Posterior cingulate gyrus (tissue), 11 donors: ENCODE measurements at places on chromosomes 12 and 14.
A peak's percentile ranks its signal among the peaks of the same experiment; 100 is the strongest.

DNA sequence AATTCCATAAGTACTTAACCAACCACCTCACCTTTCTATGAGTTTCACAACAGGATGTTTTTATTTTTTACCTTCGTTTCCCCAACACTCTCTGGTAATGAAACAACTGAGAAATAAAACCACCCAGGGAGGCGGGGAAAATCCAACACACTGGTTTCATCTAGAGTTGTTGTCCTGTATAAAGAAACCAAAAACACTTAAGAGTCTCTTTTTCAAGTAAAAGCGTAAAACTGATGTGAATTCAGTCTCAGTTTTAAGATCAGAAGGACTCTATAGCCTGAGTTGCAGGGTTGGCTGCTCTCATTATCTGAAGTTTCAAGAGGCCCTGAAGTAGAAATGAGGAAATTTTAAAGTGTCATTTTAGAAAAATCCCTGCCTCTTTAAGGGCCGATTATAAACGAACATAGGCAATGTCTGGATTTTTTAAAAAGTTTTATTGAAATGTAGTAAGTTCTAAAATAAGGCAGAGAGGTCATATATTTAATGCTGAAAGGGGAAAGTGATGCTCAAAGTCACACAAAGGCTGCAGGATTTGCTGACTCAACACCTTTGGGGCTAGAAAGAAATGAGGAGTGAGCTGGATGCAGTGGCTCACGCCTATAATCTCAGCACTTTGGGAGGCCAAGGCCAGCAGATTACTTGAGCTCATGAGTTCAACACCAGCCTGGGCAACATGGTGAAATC lies 27.2 kb downstream of the HIGD1C start:
- DNase-seq = no peak

DNA sequence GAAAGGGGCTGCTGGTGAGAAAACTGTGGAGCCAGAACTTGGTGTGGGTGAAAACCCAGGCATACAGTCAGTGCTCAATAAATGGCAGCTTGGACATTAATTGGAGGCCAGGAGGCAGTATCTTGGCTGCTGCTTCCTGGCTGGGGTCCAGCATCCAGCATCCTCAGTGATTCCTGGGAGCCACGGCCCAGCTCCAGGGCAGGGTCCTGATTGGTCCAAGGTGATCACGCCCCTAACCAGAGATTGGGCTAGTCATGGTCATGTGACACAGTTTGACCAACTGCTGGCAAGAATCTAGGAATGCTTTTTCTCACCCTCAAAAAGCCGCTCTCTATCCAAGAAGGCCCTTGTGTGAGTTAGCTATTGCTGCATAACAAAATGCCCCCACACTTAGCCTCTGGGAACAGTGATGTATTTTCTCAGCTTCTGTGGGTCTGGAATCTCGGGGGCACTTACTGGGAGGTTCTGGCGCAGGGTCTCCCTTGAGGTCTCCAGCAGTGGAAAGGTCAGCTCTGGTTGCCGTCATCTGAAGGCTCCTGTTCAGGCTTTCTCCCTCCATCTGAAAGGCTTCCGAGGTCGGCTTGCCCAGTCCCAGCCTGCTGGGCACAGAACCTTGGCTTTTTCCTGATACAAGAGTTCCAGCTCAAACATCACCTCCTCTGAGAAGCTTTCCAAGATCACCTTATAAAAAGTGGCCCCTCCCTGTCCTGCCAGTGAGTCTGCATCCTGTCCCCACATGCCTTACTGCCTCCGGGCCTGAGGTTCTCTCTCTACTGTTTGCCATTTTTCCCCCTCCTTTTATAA lies 119.2 kb upstream of the NCOR2 start:
- no peak for DNase-seq

DNA sequence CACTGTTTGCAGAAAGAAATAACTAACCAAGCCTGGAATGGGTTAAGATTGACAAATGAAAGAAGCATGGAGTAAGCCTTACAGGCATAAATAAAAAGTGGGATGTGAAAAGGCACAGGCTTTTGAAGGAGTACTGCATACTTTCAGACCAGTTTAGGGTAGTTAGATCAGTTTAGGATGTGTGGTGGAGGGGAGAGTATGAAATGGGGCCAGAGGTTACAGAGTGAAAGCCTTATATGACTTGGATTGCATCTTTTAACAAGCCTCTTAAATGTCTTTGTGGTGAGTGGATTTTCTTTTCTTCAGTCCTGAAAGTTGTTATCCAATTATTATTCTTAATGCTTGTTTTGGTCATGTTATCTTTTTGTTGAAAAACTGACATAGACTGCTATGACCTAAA lies 52.2 kb upstream of the TRHDE start:
- no peak for DNase-seq

- peak; percentile 72 for DNase-seq
Measured at GRCh38 chr12:52391618-52392002, 6.2 kb upstream of the KRT84 start.

GRCh38 chr12:65090461-65090860 lies 30.6 kb downstream of the WIF1 start:
- no peak for DNase-seq

DNA sequence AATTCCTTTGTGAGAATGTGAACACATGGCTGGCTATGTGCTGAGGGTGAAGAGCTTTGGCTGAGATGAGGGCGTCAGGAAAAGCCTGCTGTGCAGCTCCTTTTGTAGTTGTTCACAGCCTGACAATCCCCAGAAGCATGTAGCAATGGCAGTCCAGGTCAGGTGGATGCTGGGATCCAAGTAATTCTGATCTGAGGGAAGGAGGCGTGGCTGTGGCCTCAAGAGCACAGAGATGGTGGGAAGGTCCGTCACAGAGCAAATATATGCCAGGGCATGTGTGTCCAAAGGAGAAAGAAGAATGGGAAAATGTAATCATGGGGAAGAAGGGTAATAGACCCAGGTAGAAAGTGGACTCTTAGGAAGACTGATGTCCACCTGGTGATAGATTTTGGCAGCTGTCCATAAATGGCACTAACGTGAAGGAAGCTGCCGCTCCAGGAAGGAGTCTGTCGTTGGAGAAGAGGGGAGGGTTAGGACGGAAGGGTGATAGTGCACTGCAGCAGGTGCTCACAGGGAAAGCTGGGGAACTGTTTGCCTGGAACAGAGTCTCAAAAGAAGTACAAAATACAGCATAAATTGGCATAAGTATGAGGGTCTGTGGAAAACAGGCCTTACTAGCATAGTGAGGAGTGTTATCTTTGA lies 13.8 kb downstream of the MGST1 start:
- DNase-seq = no peak
